ENCODE measurements at places on chromosomes 3 and 15. TPM values are rescaled to one million over a fixed set of nuclear protein-coding genes. Genes with fewer than 3 reads are reported as not detected.

Gene UCN2
- not detected for total RNA-seq

DNA sequence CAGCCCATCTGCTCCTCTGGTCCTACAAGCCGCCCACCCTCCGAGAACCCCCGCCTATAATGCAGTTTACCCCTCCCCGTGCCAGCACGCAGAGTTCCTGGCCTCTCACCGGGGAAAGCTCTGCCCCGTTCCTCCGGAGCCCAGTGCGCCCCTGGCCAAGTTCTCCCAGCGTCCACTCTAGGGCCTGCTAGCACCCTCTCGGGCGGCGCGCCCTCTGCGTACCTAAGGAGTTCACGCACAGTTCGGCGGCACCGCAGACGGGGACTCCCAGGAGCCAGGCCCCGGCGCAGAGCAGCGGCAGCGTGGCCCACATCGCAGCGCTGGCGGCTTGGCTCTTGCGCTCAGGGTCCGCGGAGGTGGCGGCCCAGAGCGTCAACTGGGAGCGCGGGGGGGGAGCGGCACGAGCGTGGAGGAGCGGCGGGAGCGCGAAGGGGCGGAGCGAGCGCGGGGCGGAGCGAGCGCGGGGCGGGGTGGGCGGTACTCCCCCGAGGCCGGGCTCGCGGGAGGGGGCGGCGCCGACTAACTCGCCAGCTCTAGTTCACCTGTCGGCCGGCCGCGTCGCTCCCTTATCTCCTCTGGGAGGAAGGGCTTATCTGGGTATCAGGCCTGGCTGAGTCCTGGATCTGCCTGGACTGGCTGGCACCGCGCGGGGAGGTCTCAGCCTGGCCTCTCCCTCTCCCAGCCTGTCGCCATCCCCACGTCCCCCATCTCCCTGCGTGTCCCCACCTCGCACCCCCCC, at the start of gene CTSH:
Gene CTSH (minus strand): TSS at position 378 of the 739 bp plus-strand sequence. CDS start 65 bp downstream, at position 313.
- H3K36me3 ChIP-seq = no peaks in the 10 kb centered on the region
- H3K27me3 ChIP-seq = no peaks in the 10 kb centered on the region
- peak within 1 kb of the TSS; percentile 66 for H3K4me3 ChIP-seq
- peak within 1 kb of the TSS; percentile 75 for H3K27ac ChIP-seq
- no peak for DNase-seq

DNA sequence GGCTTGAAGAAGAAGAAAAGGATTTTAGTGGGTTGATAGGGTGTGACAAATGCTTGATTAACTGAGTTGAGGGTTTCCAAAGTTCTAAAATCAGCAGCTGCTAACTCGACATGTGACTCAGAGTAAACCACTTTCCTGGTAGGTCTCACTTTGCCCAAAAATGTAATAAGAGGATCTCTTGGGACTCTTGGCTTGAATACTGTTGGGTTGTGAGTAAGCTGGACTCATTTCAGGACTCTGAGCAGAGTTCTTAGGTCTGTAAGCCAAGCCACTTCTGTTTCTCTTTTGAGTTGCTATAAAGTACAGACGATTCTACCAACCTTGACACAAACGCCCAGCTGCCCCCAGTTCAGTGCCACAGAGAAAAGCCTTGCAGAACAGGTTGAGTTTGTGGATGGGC, 241.1 kb downstream of the ZNF621 start:
- no peak for DNase-seq
- H3K4me3 ChIP-seq = no peak overlapping the region
- H3K27me3 ChIP-seq = no peaks in the 10 kb centered on the region
- H3K36me3 ChIP-seq = no peaks in the 10 kb centered on the region
- no peak overlapping the region for H3K27ac ChIP-seq

Gene RFX7
- 14.8 TPM for total RNA-seq

Gene BOC
- 48.8 TPM for total RNA-seq

Gene CDCP1
- total RNA-seq = 1.9 TPM

Gene LRRC49
- total RNA-seq = 6.7 TPM

GRCh38 chr15:88982304-88982945, 69.2 kb upstream of the MFGE8 start:
- no peaks in the 10 kb centered on the region for H3K27me3 ChIP-seq
- H3K4me1 ChIP-seq = peaks cover 3% of the 10 kb centered on the region
- no peak for DNase-seq
- H3K4me3 ChIP-seq = no peak overlapping the region
- H3K36me3 ChIP-seq = no peaks in the 10 kb centered on the region

GRCh38 chr3:15206662-15207576, 873 bp downstream of the CAPN7 start:
- H3K27ac ChIP-seq = peak overlapping the region; percentile 98
- H3K4me3 ChIP-seq = peak overlapping the region; percentile 85
- H3K4me1 ChIP-seq = no peaks in the 10 kb centered on the region
- DNase-seq = peak; percentile 26
- no peaks in the 10 kb centered on the region for H3K27me3 ChIP-seq

Gene COL6A5
- total RNA-seq = not detected

GRCh38 chr15:101358895-101359294, 63.8 kb upstream of the SNRPA1 start:
- H3K27ac ChIP-seq = peak overlapping the region; percentile 48
- H3K4me1 ChIP-seq = no peaks in the 10 kb centered on the region
- peak; percentile 89 for DNase-seq
- H3K4me3 ChIP-seq = no peak overlapping the region
- H3K27me3 ChIP-seq = no peaks in the 10 kb centered on the region
- H3K36me3 ChIP-seq = no peaks in the 10 kb centered on the region

DNA sequence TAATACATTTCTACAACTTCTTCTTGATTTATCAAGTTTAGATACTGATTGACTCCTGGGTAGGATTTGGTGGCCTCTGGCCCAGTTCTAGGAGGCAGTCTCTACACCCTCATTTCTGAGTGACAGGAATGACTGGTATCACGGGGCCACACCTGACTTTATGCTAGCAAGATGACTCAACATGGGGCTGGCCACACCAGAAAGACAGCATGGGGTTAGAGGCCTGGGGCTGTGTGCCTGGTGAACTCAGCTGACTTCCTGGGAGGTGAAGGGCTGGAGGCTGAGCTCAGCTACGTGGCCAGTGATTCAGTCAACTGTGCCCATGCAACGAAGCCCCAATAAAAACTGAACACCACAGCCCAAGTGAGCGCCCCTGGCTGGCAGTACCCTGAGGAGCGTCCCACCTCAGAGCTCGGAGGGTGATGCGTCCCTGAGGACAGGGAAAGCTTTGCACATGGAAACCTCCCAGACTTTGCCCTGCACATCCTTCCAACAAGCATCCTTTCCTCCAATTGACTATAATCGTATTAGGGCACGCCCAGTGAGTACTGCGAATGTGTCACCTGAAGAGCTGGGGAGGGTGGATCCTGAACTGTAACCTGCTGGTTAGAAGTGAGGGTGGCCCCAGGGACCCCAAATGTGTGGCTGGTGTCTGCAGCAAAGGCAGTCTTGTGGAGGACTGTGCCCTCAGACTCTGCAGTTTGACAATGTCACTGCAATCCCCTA, 57.2 kb downstream of the NIPA2 start:
- no peaks in the 10 kb centered on the region for H3K27me3 ChIP-seq
- H3K36me3 ChIP-seq = peaks cover 5% of the 10 kb centered on the region
- no peak overlapping the region for H3K27ac ChIP-seq
- H3K4me1 ChIP-seq = no peaks in the 10 kb centered on the region
- DNase-seq = peak; percentile 61

DNA sequence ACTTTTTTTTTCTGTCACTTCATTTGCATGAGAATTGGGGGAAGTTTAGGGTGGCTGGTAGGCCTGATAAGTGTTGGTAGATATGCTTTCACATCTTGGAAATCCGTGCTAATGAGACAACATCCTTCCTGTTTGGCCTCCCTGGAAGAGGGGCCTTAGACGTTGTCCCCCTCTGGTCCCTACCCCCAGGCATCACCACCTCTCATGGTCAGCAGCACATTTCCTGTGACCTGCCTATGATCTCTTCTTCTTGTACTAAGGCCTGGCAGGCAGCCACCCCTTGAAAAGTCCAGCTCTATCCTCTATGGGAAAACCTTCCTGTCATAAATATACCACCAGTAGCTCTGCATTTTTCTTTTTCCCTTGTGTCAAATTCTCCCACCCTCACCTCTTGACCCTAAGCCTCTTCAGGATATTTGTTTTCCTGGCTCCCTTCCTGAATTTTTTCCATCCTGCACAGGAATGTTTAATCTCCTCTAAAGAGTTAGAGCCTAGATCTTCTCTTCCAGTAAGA, 107.8 kb downstream of the SNRK start:
- no peak for DNase-seq
- H3K4me3 ChIP-seq = no peak overlapping the region
- no peaks in the 10 kb centered on the region for H3K36me3 ChIP-seq
- H3K27ac ChIP-seq = peak overlapping the region; percentile 27
- no peaks in the 10 kb centered on the region for H3K4me1 ChIP-seq

Gene CFAP91
- 4.3 TPM for total RNA-seq

DNA sequence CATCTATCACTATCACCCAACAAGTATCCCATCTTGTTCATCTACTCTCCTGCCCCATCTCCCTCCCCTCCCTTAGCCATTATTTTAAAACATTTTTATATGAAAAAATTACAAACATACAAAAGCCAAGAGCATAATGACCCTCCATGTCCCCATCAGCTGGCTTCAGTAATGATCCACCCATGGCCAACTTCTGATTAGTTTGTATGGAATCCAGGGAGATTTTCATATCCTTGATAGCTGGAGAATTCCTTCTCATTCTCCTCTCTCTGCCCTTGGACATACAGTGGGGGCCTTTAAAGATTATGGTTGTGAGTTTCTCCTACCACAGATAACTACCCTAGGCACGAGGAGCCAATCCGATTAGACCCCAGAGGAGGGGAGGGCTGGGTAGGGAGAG, 40.2 kb downstream of the IRAK2 start:
- DNase-seq = no peak
- no peak overlapping the region for H3K4me3 ChIP-seq
- H3K36me3 ChIP-seq = no peaks in the 10 kb centered on the region
- no peaks in the 10 kb centered on the region for H3K4me1 ChIP-seq

All from breast epithelium (tissue), 4 donors.